Urinary bladder (tissue), 4 donors: ENCODE measurements at places on chromosomes 16 and 17. TPM values are rescaled to one million over a fixed set of nuclear protein-coding genes. Genes with fewer than 3 reads are reported as not detected.

- DNase-seq, result no peak
These were observed 20.4 kb downstream of the HDAC5 start for GRCh38 chr17:44102849-44103622.

BRD7 gene
- 48.1 TPM for polyA plus RNA-seq

CHST6 gene
- 0.15 TPM for polyA plus RNA-seq

DNA sequence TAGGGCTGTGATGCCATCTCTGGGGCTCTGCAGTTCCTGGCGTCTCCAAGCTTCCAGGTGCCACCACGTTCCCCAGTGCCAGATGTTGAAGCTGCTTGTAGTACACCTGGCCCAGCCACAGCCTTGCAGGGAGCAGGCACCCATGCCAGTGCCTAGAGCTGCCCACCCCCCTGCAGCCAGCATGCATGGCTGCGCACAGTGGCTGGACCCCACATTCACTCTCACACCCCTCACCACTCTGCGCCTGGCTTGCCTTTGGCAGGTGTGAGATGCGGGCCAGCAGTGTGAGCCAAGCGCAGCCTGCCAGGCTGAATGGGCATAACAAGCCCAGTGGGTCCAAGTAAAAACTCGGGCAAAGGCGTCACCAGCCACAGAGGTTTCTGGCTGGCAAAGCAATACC is 75.4 kb upstream of the CHMP6 start:
- DNase-seq, result no peak

GRCh38 chr16:54783980-54784379 is 146.7 kb upstream of the IRX5 start:
- no peak for DNase-seq

DNA sequence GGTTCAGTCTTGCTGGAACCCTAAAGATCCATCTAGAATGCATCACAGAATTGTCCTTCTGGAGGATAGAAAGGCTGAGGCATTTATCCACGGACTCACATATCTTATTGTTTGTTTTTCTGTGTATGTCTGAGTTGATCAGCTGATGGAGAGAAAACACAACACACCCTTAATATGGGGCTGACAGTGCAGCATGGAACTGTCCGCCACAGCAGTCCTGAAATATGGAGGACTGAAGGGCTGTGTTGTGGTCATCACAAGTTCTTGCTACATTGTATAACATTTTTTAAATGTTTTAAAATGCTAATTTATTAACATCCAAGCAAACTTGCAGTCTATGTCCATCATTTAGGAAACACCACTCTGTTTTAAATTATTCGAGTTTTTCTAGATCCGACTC is 448.9 kb upstream of the ERCC4 start:
- no peak for DNase-seq

GRCh38 chr16:56684256-56684925 is 2.1 kb downstream of the MT1X start:
- no peak for DNase-seq

GRCh38 chr16:85151603-85152413 is 39.5 kb upstream of the CIBAR2 start:
- DNase-seq, result no peak

- no peak for DNase-seq
These were observed 4.5 kb downstream of the NXPH3 start for GRCh38 chr17:49580055-49580721.

- no peak for DNase-seq
These were observed 8.0 kb upstream of the ENPP7 start for GRCh38 chr17:79722787-79723186.

GDPD1 gene
- polyA plus RNA-seq, result 1.2 TPM

SLX1B gene
- polyA plus RNA-seq, result 37.4 TPM

DNA sequence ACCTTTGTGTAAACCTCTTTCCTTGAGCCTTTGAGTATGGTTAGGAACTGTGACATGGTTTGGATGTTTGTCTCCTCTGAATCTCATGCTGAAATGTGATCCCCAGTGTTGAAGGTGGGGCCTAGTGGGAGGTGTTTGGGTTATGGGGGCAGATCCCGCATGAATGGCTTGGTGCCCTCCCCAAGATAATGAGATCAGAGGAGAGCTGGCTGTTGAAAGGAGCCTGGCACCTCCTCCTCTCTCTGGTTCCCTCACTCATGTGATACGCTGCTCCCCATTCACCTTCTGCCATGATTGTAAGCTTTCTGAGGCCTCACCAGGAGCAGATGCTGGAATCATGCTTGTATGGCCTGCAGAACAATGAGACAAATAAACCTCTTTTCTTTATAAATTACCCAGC is 1110.2 kb downstream of the CDH11 start:
- no peak for DNase-seq

- no peak for DNase-seq
These were observed 576.7 kb downstream of the WWOX start for GRCh38 chr16:78675951-78676792.

DNA sequence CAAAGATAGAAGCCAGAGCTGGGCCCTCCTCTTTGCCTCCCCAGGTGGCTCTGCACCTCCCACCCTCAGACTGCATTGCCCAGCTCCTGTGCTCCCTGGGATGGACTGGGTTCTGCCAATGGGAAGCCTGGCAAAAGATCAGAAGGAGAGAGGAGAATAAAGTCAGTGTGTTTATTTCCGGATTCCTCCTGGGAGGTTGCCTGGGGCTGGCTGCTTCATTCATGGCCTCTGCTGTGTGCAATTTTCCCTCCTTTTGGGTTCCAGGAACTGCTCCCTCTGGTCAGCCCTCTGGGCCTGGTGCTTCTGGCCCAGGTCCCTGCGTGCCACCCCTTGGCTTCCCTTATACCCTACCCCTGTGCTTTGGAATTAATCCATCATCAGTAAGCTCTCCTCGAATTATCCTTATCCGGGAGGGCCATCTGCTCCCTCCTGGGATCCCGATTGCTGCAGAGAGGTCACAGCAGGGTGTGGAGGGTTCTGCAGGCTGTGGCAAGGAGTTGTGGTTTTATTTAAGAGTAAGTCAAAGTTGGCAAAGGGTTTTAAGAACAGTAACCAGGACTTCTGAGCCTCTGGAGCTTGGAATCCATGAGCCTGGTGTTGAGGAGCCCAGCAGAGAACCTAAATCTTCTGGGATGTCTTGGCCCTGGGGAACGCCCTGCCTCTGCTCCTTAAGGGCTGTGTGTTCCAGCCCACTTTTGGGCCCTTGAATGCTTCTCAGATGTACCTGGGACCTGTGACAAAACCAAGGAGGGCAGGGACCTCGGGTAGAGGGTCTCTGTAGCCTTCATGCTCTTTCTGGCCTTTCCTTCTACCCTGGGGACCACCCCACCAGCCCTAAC is 8.2 kb upstream of the MMP2 start:
- no peak for DNase-seq

LGALS9B gene
- polyA plus RNA-seq, result not detected

DNA sequence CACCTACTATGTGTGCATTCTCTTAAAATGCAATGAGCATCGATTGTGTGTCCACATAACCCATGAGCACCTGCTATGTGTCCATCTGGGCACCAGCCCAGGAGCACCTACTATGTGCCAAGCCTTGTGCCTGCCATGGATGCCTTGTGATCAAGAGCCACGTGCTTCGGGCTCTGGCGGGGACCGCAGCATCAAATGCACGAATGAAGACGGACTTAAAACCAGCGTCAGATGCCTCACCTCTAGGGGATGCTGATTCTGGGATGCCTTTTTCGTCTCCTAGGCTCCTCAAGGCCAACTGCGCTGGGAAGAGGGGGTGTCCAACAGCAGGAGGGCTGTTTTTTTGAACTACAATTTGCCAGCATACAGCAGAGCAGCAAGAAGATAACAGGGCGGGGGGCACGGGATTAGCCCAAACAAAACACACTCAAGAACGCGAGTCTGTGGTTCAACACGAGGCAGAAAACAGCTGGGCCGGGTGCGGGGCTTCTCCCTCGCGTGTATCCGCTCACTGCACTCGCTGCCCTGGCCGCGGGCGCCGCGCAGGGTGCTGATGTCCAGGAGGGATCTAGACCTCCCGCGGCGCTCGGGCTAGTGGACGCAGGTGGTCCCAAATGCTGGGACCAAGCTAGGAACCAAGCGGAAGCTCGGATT is 1.2 kb upstream of the GLIS2 start:
- DNase-seq, result no peak

TMEM132E gene
- 0.58 TPM for polyA plus RNA-seq

DNA sequence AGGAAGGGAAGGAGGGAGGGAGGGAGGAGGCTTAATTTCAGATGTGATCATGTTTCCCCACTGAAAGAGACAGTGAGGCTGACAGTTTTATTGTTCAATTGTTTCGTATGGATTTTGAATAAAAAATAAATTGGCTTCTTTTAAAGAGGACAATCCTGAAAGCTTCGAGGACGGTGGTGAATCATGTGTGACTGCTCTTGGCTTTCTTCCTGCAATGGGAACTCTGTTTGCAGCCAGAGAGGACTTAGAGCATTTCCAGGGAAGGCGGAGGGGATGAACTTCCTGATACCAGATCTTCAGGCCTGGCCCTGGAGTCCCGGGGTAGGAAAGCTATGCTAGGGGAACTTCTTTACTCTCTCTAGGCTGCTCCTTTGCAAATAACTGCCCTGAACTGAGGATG is 72.8 kb upstream of the C16orf82 start:
- DNase-seq, result peak; percentile 20

DNA sequence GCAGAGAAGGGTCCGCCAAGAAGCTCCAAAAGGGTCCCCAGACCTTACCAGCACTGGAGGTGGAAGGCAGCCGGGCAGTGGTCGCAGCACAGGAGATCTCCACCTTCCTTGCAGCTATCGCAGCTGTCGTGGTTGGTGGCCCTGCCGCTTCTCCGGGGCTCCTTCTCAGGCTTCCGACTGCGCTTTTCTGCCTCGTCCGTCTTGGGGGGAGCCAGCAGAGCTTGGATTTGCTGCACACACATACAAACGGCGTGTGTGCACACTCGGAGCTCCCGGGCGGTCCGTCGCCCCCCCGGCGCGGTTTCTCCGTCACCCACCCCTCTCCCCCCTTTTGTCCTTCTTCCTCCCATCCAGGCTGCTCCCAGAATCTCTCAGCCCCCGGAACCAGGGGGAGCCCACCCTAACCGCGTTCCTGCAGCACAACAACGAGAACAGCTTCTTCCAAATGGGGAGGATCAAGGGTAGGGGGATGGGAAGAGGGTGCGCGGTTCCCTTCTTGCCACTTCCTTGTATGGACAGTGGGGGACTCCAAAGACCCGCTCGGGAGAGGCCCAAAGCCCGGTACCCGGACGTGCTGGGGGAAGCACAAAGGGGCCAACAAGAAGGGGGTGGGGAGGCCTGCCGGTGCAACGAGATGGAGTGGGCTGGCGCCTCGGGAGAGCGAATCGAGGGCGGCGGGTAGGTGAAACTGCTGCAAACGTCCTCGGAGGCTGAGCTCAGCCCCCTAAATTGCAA is 1.1 kb downstream of the PHF12 start:
- no peak for DNase-seq

DNA sequence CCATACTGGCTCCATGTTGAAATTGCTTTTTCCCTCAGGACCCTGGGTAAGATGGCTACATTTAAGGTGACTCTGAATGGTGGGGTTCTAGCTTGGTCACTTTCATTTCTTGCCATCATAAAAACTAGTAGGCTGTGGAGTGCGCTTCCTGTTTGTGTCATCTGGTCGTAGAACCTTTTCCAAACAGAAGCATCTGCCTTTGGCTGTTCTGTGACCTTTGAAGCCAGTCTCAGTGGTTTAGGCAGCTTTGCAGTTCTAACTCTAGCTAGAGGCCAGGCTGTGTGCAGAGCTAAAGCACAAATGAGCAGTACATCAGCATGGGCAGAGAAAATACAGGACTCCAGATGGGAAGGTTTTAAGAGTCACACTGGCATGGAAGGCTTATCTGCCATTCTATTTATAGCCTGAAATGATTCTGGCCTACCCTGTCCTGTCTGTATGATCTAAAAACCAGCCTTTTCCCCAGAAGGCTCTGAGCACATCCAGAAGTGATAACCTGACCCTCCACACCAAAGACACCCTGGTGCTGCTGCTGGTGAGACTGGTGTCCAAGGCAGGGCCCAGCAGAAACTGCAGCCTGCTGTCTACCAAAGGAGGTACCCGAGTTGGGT is 8.6 kb downstream of the ESRP2 start:
- DNase-seq, result no peak

CMTM4 gene
- polyA plus RNA-seq, result 8.9 TPM

SECTM1 gene
- 19.2 TPM for polyA plus RNA-seq
